ENCODE measurements at places on chromosomes 16 and 17. TPM values are rescaled to one million over a fixed set of nuclear protein-coding genes. Genes with fewer than 3 reads are reported as not detected.

DNA sequence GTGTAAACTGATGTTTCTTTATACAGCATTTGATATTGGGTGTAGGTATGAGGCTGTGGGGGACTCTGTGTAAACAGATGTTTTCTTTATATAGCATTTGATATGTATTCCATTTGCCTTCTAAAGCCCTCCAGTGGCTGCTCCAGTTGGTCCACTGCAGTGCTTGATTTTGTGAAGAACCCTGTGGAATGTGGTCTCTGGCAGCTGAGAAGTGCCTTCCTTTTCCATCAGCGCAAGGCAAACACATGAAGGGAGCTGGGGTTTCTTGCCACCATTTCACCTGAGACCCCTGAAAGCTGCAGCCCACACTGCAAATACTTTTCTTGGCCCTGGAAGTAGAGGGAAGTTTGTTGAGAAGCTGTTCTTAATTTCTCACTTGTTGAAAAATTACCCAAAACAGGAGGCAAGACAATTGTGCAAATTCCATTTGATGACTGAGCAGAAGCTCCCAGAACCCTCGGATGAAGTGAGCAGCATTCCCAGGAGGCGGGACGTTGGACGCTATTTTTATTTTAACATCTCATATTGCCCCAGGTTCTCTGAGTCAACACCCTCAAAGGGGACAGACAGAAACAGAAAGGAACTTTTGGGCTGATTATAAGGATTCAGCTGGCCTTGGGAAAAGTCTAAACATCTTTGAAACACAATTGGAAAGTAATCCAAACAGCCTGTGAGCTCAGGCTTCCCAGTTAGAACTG, 158.5 kb upstream of the RPH3AL start:
- no peaks in the 10 kb centered on the region for H3K4me1 ChIP-seq
- DNase-seq, result no peak
- H3K27ac ChIP-seq, result no peak overlapping the region
- H3K27me3 ChIP-seq, result no peaks in the 10 kb centered on the region
- H3K36me3 ChIP-seq, result no peaks in the 10 kb centered on the region
- H3K4me3 ChIP-seq, result no peak overlapping the region

- H3K4me1 ChIP-seq, result no peaks in the 10 kb centered on the region
- DNase-seq, result no peak
- no peak overlapping the region for H3K4me3 ChIP-seq
- H3K36me3 ChIP-seq, result no peaks in the 10 kb centered on the region
These were observed 24.3 kb downstream of the ITGB3 start for GRCh38 chr17:47277921-47278320.

DNA sequence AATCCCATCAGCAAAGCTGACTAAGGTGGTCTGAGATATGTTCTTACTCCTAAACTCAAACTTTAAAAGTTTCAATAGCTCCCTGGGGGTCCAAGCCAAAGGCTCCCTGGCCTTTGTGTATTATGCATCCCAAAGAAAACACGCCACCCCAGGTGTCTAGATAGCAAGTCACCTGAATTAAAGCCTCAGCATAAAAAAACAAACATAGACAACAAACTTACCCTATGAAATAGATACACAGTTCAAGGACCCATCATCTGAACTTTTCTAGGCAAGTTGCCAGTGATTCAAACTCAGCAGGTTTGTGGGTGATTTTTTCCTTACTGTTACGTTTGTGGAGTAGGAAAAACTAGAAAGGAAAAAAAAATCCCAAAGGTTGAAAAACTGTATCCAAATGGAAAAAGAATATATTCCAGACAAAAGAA, 12.5 kb downstream of the CMTM3 start:
- no peak for DNase-seq
- no peak overlapping the region for H3K27ac ChIP-seq
- H3K36me3 ChIP-seq, result peaks cover 24% of the 10 kb centered on the region
- no peaks in the 10 kb centered on the region for H3K27me3 ChIP-seq

DNA sequence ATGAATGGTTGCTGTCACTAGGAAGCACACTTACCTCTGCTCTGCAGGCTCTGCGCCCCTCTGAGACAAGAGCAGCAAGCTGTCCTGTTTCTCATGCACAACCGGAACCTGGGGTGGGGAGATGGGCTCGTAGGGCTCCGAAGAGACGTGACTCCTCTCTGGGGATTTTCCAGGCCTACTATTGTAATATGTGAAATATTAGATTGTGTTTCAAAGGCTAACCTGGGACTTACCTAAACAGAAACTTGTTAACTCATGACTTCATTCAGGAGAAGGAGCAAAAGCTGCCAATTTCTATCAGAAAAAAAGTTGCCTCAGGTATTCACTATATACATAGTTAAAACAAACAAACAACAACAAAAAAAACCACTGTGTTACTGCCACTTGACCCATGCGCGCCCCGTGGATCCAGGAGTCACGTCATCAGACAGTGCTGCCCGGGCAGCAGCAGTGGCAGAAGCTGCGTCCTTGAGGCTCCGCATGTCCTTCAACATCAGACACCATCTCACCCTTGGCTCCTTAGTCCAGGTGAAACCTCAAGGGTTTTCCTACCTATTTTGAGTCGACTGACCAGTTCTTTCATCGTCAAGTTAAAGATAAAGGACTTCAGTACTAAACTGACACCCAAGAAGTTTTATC, 49.3 kb downstream of the TTC19 start:
- no peak for DNase-seq
- H3K4me1 ChIP-seq, result no peaks in the 10 kb centered on the region
- H3K27ac ChIP-seq, result no peak overlapping the region
- no peak overlapping the region for H3K4me3 ChIP-seq

The ZNF597 gene
- total RNA-seq, result 4.5 TPM

GRCh38 chr17:3891626-3892094, 1.2 kb downstream of the CAMKK1 start:
- H3K4me1 ChIP-seq, result peaks cover 23% of the 10 kb centered on the region
- no peaks in the 10 kb centered on the region for H3K36me3 ChIP-seq

The KRT27 gene
- not detected for total RNA-seq

GRCh38 chr17:67620088-67620487, 97.6 kb upstream of the NOL11 start:
- no peak for DNase-seq
- no peak overlapping the region for H3K27ac ChIP-seq
- no peaks in the 10 kb centered on the region for H3K36me3 ChIP-seq

The SLC13A2 gene
- not detected for total RNA-seq

The SEZ6 gene
- total RNA-seq, result not detected

GRCh38 chr17:71447644-71448043, 673.2 kb upstream of the SOX9 start:
- no peaks in the 10 kb centered on the region for H3K36me3 ChIP-seq
- H3K4me1 ChIP-seq, result no peaks in the 10 kb centered on the region
- H3K27ac ChIP-seq, result no peak overlapping the region
- H3K4me3 ChIP-seq, result no peak overlapping the region

DNA sequence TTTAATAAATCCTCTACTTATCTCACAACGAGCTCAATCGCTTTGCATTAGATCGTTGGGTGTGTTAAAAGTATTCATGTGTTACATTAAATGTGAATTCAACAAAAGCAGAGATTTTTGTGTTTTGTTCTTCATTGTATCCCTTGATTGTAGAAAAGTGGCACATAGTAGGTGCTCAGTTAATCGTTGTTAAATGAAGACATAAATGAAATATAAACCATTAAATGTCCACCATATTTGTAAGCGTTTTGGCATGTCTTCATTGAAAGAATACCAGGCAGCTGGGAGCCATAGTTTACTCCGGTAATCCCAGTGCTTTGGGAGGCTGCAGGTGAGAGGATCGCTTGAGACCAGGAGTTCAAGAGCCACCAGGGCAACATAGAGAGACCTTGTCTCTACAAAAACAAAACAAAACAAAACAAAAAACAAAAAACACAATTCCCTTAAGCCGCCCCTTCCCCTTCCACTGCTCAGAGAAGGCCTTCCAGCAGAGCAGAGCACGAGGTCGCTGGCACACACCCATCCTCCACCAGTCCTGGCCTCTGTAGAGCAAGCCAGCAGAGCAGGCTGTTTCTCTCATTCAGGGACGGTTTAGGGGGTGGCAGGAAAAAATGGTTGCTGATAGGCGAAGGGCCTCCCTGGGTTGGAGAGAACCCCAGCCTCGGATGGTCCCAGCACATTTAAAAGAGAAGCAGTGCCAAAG, 673 bp upstream of the CHD9 start:
- H3K27me3 ChIP-seq, result no peaks in the 10 kb centered on the region
- H3K4me3 ChIP-seq, result peak overlapping the region; percentile 88
- no peak overlapping the region for H3K27ac ChIP-seq
- peaks cover 26% of the 10 kb centered on the region for H3K4me1 ChIP-seq
- no peak for DNase-seq

- peaks cover 13% of the 10 kb centered on the region for H3K36me3 ChIP-seq
- H3K4me1 ChIP-seq, result peaks cover 9% of the 10 kb centered on the region
- no peak overlapping the region for H3K27ac ChIP-seq
- no peak overlapping the region for H3K4me3 ChIP-seq
These were observed 6.6 kb downstream of the TRAF4 start for GRCh38 chr17:28750178-28751047.

The HID1 gene
- total RNA-seq, result 14.5 TPM

The SOX15 gene
- total RNA-seq, result not detected

- no peak overlapping the region for H3K4me3 ChIP-seq
- H3K36me3 ChIP-seq, result no peaks in the 10 kb centered on the region
- no peak for DNase-seq
These were observed 1.4 kb upstream of the RHBDL3 start for GRCh38 chr17:32264140-32264799.

DNA sequence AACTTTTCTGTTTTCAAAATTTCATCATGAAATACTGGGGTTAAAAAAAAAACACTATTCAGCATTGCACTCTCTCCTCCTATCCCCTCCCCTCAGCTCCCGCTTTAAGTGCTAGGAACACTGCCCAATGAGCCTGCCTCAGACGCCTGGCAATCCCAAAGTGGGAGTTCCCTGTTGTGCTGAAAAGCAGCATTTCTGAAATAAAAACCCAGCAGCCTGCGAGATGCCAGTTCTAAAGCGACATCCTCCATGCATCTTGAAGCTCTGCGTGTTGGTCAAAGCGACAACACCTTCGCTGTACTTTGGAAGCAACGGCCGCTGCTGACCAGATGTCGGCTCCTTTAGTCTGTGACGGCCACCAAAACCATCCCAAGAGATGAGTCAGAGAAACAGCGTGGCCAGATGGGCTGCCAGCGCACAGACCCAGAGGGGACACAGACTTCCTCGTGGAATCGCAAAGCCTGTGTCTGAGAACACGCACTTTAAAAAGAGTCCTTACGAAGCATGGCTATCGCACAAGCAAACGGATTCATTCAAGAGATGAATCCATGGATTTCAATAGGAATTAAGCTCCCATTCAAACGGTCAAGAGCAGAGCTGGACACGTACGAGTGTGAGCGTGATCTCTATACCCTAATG, 32.8 kb downstream of the FBXO31 start:
- no peak overlapping the region for H3K4me3 ChIP-seq
- no peaks in the 10 kb centered on the region for H3K27me3 ChIP-seq
- peaks cover 24% of the 10 kb centered on the region for H3K36me3 ChIP-seq
- no peaks in the 10 kb centered on the region for H3K4me1 ChIP-seq
- no peak overlapping the region for H3K27ac ChIP-seq

DNA sequence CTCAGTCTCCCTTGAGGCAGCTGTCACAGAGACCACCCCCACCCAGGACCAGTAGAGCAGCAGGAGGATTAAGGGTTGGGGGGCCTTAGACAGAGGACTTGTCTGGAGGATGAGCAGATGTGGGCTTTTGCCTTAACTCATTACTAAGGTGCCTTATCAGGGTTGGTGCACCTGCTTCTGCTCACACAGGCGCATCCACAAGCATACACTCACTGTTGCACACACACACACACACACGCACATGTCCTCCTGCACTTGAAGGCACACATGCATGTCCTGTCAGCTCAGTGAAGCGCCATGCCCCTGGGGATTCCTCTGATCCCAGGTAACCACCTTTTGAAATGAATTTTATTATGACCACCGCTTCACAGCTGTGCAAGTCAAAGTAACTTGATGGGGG, 1.2 kb downstream of the GFAP start:
- no peaks in the 10 kb centered on the region for H3K4me1 ChIP-seq
- DNase-seq, result no peak
- H3K36me3 ChIP-seq, result no peaks in the 10 kb centered on the region
- H3K27me3 ChIP-seq, result peaks cover 68% of the 10 kb centered on the region

DNA sequence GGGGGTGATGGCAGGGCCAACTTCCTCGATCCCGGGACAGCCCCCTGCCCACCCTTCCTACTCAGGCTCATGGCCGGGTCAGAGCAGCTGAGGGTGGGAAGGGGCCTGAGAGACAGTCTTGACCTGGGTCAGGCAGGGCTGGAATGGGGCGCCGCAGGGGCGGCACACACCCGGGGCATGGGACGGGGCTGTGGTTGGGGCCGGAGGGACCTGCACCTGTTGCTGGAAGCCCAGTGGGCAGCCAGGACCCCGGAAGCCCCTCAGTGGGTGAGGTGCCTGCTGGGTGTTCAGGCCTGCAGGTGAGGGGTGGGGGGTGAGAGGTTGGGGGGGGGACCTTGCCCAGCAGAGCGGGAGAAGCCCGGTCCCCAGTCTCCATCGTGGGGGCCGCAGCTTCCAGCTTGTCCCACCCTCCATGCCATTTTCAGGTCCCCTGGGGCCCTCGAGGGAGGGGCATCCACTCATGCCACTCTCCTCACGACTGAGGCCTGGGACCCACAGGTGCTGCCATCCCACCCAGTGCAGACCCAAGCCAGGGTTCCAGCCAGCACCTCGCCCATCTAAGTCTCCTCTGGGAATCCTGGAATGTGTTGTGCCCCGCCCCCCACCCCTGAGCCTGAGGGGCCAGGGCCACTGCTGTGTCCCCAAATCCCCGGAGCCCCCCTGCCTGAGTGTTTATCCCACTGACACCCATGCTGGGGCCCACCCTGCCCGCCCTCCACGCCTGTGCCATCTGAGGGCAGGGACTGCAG, 43.4 kb upstream of the ACSF3 start:
- no peaks in the 10 kb centered on the region for H3K4me1 ChIP-seq
- H3K4me3 ChIP-seq, result no peak overlapping the region
- H3K27me3 ChIP-seq, result peaks cover 12% of the 10 kb centered on the region

- no peaks in the 10 kb centered on the region for H3K4me1 ChIP-seq
- H3K36me3 ChIP-seq, result peaks cover 4% of the 10 kb centered on the region
- no peaks in the 10 kb centered on the region for H3K27me3 ChIP-seq
- H3K4me3 ChIP-seq, result no peak overlapping the region
- DNase-seq, result peak; percentile 74
These were observed 24.2 kb downstream of the KLHL36 start for GRCh38 chr16:84672276-84673202.

The PRSS33 gene
- not detected for total RNA-seq

The CYB5B gene
- 42.9 TPM for total RNA-seq

The VWA3A gene
- total RNA-seq, result 0.32 TPM

DNA sequence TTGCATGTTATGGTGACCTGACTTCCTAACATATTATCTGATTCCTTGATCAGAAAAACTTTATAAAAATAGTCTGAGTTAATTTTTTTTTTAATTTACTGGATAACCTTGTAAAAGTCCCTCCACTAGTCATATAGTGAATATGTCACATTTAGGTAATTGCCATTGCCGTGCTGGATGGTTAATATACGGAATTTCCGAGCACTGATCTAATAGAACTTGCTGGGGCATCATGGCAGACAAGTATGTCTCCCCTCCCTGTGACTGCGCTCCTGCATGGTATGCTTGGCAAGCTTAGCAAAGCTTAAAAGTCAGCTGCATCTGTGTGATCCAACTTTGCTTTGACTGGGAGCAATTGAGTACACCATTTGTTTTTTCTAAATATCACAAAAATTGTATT, 239.4 kb upstream of the TBX2 start:
- peaks cover 18% of the 10 kb centered on the region for H3K4me1 ChIP-seq
- H3K36me3 ChIP-seq, result no peaks in the 10 kb centered on the region
- no peak overlapping the region for H3K27ac ChIP-seq
- H3K4me3 ChIP-seq, result no peak overlapping the region
- DNase-seq, result no peak
